ENCODE measurements at places on chromosomes 1 and 21. TPM values are rescaled to one million over a fixed set of nuclear protein-coding genes. Genes with fewer than 3 reads are reported as not detected.
A peak's percentile ranks its signal among the peaks of the same experiment; 100 is the strongest.

DNA sequence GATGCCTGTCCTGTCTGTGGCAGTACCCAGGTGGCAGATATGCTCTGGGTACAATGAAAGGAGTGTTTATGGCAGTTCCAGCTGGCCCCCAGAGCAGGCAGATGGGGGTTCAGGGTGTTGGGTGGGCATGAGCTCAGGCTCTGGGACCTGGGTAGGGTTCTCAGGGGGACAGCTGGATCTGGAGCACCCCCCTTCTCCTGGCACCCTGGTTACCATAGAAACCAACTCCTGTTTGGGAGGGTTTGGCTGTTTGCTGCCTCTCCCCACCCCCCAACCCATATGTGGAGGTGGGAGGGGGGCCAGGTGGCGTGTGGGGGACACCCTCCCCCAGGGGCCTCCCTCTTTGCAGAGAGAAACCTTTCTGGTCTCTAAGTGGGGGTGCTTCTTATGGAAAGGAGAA lies 7.1 kb downstream of the FOXO6 start:
- no peaks in the 10 kb centered on the region for H3K36me3 ChIP-seq
- no peak for DNase-seq
- no peak overlapping the region for H3K27ac ChIP-seq
- no peak overlapping the region for H3K4me3 ChIP-seq

DNA sequence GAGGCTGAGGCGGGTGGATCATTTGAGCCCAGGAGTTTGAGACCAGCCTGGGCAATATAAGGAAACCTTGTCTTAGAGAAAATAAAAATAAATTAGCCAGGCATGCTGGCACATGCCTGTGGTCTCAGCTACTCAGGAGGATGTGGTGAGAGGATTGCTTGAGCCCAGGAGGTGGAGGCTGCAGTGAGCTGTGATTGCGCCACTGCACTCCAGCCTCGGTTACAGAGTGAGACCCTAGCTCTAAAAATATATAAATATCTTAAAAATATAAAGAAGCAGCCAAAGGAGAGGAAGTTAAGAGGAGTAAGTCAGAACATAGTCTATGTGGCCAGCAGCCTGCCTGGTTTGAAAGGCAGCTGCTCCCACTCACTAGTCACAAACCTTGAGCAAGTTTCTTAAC lies 4.5 kb upstream of the IL10RB start:
- H3K4me3 ChIP-seq = no peak overlapping the region
- peaks cover 9% of the 10 kb centered on the region for H3K4me1 ChIP-seq
- H3K36me3 ChIP-seq = peaks cover 15% of the 10 kb centered on the region
- no peaks in the 10 kb centered on the region for H3K27me3 ChIP-seq
- H3K27ac ChIP-seq = no peak overlapping the region
- no peak for DNase-seq

DNA sequence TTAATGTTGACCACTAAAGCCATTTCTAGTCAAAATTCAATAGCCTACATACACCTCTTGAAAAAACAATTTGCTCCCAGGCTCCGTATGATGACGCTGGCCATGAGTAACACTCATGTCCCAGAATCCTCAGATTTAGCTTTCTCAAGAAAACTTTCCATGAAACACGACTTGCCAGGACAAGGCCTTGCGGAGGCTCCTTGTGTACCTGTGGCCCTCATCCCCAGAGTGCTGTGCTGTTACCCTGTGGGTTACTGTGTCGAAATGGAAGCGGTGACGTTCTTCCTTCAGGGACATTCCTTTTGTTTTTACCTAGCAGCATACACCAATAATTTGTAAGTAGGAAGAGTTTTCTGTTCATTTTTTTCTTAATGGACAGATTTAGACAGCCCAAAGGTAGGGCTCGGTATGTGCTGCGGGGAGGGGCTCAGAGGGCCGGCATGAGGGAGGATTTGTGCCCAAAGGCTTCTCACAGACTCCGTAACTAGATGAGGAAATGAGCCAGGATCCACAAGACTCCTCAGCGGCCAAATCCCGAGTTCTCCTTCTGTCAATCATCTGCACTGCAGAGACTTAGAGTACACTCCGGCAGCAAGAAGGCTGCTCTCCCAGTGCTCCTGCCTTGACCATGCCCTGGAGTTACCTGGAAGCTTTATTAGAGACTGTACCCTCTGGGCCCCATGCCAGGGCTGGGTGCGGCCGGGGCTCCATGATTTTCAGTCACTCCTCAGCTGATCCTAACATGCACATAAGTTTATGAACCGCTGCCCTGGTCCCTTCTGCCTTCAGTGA lies 17.8 kb downstream of the GNG12 start:
- no peak for DNase-seq
- H3K4me3 ChIP-seq = no peak overlapping the region
- peaks cover 3% of the 10 kb centered on the region for H3K36me3 ChIP-seq
- no peaks in the 10 kb centered on the region for H3K27me3 ChIP-seq

- H3K4me3 ChIP-seq = no peak overlapping the region
- H3K4me1 ChIP-seq = no peaks in the 10 kb centered on the region
- H3K27ac ChIP-seq = no peak overlapping the region
- H3K27me3 ChIP-seq = peaks cover 5% of the 10 kb centered on the region
- no peak for DNase-seq
Measured at GRCh38 chr1:170351366-170351946, 180.5 kb upstream of the GORAB start.

GRCh38 chr1:28516518-28516956 lies 10.7 kb downstream of the RCC1 start:
- no peak for DNase-seq
- H3K36me3 ChIP-seq = peaks cover 20% of the 10 kb centered on the region
- no peak overlapping the region for H3K27ac ChIP-seq
- peak overlapping the region; percentile 84 for H3K4me3 ChIP-seq
- peaks cover 41% of the 10 kb centered on the region for H3K4me1 ChIP-seq
- H3K27me3 ChIP-seq = peaks cover 33% of the 10 kb centered on the region

- peaks cover 10% of the 10 kb centered on the region for H3K4me1 ChIP-seq
- no peak overlapping the region for H3K27ac ChIP-seq
- peak; percentile 54 for DNase-seq
- H3K36me3 ChIP-seq = no peaks in the 10 kb centered on the region
- H3K4me3 ChIP-seq = no peak overlapping the region
- peaks cover 14% of the 10 kb centered on the region for H3K27me3 ChIP-seq
Measured at GRCh38 chr1:19651141-19651737, 7.1 kb downstream of the NBL1 start.

DNA sequence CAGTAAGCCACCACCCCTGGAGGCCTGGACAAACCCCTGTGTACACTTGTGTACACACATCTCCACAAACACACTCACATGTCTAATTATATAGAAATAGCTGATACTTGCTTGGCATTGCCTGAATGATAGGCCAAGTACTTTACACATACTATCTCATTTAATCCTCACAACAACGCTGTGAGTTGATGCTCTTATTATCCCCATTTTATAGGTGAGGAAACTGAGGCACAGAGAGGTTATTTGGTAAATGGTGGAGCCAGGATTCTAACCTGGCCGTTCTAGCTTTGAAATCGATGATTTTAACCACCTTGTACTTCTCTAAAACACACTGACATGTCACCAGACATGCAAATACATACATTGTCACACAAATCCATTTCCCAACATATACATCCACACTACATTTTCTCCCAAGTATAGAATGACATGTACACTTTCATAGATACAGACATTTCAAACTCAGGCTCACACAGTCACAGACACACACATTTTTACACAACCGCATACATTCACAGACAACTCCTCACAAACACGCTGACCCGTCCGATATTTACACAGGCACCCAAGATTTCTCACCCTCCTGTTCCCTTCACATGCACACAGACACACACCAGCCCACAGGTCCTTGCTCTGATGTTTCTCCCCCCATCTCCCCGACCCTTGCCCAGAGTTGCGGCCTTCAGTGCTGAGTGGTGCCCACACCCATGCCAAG lies 3.2 kb downstream of the ARHGEF19 start:
- peaks cover 8% of the 10 kb centered on the region for H3K27me3 ChIP-seq
- no peaks in the 10 kb centered on the region for H3K36me3 ChIP-seq
- DNase-seq = no peak
- H3K27ac ChIP-seq = no peak overlapping the region

DNA sequence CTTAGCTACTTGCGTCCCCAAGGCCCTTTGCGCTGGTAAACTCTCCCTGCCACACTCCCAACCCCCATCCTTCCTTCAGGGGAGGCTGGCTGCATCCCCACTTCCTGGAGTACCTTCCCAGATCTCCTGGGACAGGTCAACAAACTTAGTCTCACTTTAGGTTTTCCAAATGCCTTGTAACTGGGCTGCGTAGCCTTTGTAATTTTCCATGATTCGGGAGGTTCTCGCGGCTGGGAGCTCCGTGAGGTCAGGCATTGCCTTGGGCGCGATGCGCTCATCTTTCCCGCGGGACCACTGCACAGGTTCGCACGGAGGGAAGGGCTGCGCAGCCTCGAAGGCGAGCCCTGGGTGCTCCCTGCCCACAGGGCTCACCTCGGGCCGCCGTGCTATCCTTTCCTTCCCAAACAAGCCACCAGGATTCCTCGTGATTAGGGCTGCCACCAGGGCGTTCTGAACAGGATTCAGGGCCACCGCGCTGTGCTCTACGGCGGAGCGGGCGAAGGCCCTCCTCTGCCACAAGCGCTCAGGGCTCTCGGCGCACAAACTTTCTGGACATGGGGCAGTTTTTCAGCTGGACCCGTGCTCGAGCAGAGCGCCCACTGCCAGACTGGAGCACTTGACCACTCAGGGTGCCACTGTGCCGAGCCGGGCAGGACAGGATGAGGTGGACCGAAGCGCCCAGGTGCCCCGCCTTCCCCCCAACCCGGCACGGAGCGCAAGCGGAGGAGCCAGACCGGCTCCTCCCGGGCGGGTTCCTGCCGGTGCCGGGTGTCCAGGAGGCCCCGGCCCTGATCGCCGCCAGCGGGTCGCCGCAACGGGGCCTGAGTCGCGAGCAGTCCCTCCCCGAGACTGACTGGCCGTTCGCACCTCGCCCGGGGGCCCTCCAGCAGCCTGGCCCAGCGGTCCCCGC lies 1.1 kb downstream of the TMPRSS2 start:
- no peak overlapping the region for H3K27ac ChIP-seq
- no peaks in the 10 kb centered on the region for H3K36me3 ChIP-seq
- peaks cover 89% of the 10 kb centered on the region for H3K27me3 ChIP-seq
- no peaks in the 10 kb centered on the region for H3K4me1 ChIP-seq
- DNase-seq = peak; percentile 20
- H3K4me3 ChIP-seq = peak overlapping the region; percentile 66

GRCh38 chr1:9078752-9079500 lies 9.5 kb upstream of the SLC2A5 start:
- H3K4me3 ChIP-seq = no peak overlapping the region
- H3K4me1 ChIP-seq = no peaks in the 10 kb centered on the region
- DNase-seq = no peak
- H3K36me3 ChIP-seq = no peaks in the 10 kb centered on the region

- DNase-seq = peak; percentile 59
- H3K27me3 ChIP-seq = no peaks in the 10 kb centered on the region
- H3K4me3 ChIP-seq = no peak overlapping the region
- no peaks in the 10 kb centered on the region for H3K4me1 ChIP-seq
- H3K36me3 ChIP-seq = no peaks in the 10 kb centered on the region
- H3K27ac ChIP-seq = no peak overlapping the region
Measured at GRCh38 chr1:242467556-242468145, 56.8 kb downstream of the PLD5 start.

The HAO2 gene
- total RNA-seq = not detected

DNA sequence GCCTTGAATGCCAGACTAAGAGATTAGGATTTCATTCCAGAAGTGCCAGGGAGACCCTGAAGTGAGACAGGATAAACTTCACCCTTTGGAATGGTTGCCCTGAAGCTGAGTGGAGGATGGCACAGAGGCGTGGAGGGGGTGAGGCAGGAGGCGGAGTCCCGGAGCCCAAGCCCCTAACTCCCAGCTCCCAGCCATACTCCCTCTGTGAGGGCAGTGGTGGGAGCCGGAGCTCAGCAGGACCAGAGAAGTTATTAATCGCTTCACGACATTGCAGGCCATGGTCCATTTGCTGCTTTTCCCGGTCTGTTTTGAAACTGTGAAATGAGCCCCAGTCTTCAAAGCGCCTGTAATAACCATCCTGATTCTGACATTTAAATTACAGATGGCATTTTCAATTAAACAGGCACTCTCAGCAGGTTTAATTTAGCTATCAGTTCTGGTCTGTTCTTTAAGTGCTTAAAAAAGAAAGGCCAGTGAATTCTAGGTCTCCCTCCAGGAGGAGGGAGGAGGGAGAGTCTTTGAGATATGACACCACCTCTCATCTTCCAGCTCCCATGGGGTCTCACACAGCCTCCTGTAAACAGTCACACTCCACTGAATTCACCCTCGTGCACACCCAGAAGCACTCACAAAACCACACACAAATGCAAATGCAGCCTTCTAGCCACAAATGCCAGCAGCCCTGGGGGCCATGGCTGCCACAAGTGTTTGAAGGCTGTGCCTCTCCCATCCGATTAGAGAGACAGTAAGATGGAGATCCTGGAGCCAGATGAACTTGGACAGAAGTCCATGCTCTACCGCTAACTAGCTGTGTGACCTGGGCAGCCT lies 19.6 kb downstream of the FBXO2 start:
- no peaks in the 10 kb centered on the region for H3K4me1 ChIP-seq
- H3K27me3 ChIP-seq = peaks cover 49% of the 10 kb centered on the region
- no peak overlapping the region for H3K4me3 ChIP-seq
- no peak for DNase-seq

The HTR6 gene
- not detected for total RNA-seq

DNA sequence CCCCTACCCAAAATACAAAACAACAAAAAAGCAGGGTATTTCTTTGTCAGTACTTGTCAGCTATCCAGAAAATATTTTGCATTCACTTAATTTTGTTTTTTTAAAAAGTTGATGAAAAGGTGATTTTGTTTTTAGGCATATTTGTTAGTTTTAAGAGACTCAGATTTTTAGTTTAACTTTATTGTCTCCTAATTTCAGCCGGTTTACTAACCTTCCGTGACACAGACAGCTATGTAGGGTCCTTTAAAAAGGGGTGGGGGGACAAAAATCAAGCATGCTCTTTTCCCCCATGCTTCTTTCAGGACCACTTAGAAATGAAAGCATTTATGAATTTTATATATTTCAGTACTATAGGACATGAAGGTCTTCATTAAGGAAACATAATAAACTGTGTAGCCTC lies 1.6 kb downstream of the PBX1 start:
- H3K27ac ChIP-seq = peak overlapping the region; percentile 61
- peak overlapping the region; percentile 90 for H3K4me3 ChIP-seq
- DNase-seq = no peak
- no peaks in the 10 kb centered on the region for H3K27me3 ChIP-seq

All from neural crest cell (in vitro differentiated cells).